Vagina (tissue), 2 donors: ENCODE measurements at places on chromosomes 4 and X.

DNA sequence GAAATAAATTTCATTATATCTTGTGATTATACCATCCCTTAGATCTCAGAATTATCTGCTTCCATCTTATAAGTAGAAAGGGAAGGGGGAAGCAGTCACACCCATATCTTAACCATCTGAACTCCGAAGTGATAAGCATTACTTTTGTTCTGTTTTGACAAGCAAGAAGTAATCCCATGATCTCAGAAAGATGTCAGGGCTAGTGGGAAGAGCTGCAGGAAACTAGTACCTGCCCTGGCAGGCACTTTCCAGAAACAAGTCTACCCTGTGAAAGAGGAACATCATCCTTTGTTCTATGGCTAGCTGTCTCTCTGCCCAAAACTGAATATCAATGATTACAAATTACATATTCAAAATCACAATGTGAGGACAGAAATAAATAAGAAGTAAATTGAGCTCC lies 244.4 kb downstream of the SPOCK3 start:
- H3K36me3 ChIP-seq = no peaks in the 10 kb centered on the region
- no peak overlapping the region for H3K4me3 ChIP-seq
- H3K27me3 ChIP-seq = no peaks in the 10 kb centered on the region

- no peak for DNase-seq
- H3K4me1 ChIP-seq = no peaks in the 10 kb centered on the region
- H3K36me3 ChIP-seq = no peaks in the 10 kb centered on the region
- H3K27me3 ChIP-seq = no peaks in the 10 kb centered on the region
- no peak overlapping the region for H3K27ac ChIP-seq
Measured at GRCh38 chr4:23392860-23393458, 496.9 kb downstream of the PPARGC1A start.

DNA sequence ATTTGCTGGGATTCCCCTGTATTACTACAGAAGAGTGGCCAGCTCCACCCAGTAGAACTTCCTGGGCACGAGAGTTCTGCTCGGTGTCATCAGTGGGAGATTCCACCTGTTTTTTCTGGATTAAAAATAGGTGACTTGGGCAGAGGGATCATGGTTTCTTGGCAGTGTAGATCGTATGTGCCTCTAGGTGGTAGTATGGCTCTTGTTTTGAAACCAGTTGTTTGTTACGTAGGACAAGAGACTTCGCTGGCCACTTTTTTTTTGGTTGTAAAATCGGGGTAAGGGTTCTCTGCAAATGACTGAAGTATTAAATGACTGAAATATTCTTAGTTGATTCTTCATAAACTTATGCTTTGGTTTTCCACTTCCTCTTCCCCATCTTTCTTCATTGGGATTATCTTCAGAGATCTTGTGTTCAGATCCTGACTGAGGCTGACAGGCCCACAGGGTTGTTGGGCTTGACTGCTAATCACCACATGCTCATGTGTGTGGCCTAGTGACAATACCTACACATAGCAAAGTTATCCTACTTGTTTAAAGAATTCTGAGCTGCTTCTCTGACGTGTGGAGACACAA lies 43.8 kb upstream of the WDR1 start:
- H3K27me3 ChIP-seq = no peaks in the 10 kb centered on the region
- no peaks in the 10 kb centered on the region for H3K4me1 ChIP-seq
- no peak for DNase-seq
- no peaks in the 10 kb centered on the region for H3K36me3 ChIP-seq

DNA sequence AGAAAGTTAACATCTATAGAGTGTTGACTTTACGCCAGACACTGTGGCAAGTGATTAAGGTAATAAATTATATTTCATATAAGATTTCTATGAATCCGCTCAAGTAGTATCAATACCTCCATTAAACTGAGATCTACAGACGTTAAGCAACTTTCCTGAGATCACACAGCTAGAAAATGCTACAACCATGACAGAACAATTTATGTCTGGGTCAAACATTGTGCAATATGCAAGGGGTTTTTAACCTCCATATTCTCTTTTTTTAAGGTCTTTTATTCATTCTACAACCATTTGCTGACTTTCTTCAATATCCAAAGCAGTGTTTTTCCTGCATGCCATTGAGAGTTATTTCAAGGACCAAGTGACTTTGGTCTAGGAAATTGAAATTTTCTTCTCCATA lies 10.9 kb downstream of the ASB5 start:
- no peak for DNase-seq
- no peak overlapping the region for H3K27ac ChIP-seq
- H3K4me3 ChIP-seq = no peak overlapping the region
- H3K27me3 ChIP-seq = no peaks in the 10 kb centered on the region

DNA sequence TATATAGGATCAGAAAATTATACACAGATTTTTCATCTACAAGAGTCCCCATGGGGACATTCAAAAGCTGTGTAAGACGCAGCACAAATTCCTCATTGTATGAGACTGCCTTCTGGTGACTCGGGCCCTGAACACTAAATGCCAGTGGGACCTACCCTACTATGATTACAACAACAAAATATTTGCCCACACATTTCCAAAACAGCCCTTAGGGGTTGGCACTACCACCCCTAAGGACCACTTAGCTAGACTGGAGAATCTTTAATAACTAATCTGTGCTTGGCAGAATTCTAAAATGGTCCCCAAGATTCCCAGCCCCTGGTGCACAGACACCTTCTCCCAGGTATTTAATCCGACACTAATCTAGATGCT lies 29.1 kb downstream of the UCHL1 start:
- H3K4me1 ChIP-seq = no peaks in the 10 kb centered on the region
- DNase-seq = no peak
- H3K4me3 ChIP-seq = no peak overlapping the region
- H3K36me3 ChIP-seq = no peaks in the 10 kb centered on the region
- no peaks in the 10 kb centered on the region for H3K27me3 ChIP-seq
- no peak overlapping the region for H3K27ac ChIP-seq

DNA sequence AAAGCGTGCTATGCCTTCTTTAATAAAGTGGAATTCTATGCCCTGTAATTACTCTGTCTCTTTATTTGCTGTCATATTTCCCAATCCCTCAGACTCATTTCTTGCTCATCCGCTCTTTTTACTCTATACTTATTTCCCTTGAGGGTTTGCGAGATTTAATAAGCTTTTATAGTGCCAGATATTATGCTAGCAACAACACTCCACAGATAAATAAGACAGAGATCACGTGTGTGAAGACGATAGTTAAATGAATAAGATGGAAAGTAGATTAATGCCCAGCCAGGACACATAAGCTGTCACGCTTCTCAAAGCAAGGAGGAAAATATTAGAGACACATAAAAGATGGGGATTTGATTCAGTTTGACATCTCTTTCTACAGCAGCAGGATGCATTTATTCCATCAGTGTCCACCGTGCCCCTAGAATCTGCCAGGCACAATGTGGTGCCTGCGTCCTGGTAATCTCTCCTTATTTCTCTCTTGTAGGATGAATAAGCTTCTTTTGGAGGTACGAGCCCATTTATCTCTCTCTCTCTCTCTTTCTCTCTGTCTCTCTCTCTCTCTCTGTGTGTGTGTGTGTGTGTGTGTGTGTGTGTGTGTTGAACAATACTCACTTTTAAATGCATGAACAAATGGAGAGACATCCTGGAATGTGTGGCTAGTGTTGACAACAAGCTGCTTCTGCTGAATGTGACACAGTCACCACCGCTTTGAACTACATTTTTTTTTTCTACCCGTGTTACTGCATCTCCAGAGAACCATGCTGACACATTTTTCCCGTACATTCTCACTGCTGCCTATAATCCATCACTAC lies 48.2 kb downstream of the TMEM156 start:
- no peak for DNase-seq
- no peaks in the 10 kb centered on the region for H3K36me3 ChIP-seq
- no peaks in the 10 kb centered on the region for H3K27me3 ChIP-seq
- no peak overlapping the region for H3K4me3 ChIP-seq
- no peaks in the 10 kb centered on the region for H3K4me1 ChIP-seq
- no peak overlapping the region for H3K27ac ChIP-seq

GRCh38 chrX:14356401-14356800 lies 172.9 kb upstream of the GLRA2 start:
- no peaks in the 10 kb centered on the region for H3K36me3 ChIP-seq
- no peak overlapping the region for H3K27ac ChIP-seq
- H3K4me3 ChIP-seq = no peak overlapping the region

GRCh38 chr4:185847352-185848097 lies 35.5 kb upstream of the SORBS2 start:
- DNase-seq = no peak
- H3K4me3 ChIP-seq = no peak overlapping the region
- no peak overlapping the region for H3K27ac ChIP-seq

GRCh38 chrX:7711167-7711566 lies 131.8 kb upstream of the VCX start:
- H3K36me3 ChIP-seq = no peaks in the 10 kb centered on the region
- no peak overlapping the region for H3K4me3 ChIP-seq
- H3K27me3 ChIP-seq = no peaks in the 10 kb centered on the region

DNA sequence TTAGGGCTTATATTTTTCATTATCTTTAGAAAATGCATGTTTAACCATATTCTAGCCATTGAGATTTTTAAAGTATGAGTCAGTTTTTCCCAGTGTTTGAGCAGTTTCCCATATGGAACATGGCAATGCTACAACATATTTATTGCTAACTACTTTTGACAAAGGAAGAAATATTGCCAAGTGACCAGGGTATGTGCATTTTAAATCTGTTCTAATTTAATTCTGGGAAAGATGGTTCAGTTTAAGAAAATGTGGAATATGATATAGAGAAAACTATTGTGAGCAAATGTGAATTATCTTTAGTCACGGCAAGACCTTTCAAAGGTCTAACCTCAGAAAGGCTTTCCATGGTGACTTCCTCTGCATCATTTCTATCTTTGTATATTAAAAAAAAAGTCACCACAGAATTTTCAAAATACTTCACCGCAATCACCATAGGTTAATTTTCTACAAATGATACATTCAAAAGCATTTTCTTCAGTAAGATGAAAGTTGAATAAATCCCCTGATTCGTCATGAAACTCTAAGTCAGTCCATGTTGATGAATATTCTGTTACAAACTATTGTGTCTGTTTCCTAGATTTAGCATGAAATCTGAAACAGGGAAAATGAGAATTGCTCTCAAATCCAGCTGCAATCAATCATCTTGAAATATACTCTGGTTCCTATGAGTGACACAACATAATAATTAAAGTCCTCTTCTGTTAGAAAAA lies 2349.0 kb upstream of the TENM3 start:
- H3K27ac ChIP-seq = no peak overlapping the region
- H3K36me3 ChIP-seq = no peaks in the 10 kb centered on the region
- H3K27me3 ChIP-seq = no peaks in the 10 kb centered on the region
- H3K4me3 ChIP-seq = no peak overlapping the region

- H3K27ac ChIP-seq = no peak overlapping the region
- no peak overlapping the region for H3K4me3 ChIP-seq
- DNase-seq = no peak
- H3K4me1 ChIP-seq = no peaks in the 10 kb centered on the region
- no peaks in the 10 kb centered on the region for H3K27me3 ChIP-seq
- no peaks in the 10 kb centered on the region for H3K36me3 ChIP-seq
Measured at GRCh38 chrX:38052096-38052495, 45.7 kb downstream of the SYTL5 start.

GRCh38 chr4:137960371-137961050 lies 281.6 kb downstream of the SLC7A11 start:
- H3K27me3 ChIP-seq = no peaks in the 10 kb centered on the region
- no peaks in the 10 kb centered on the region for H3K36me3 ChIP-seq
- H3K4me1 ChIP-seq = peaks cover 13% of the 10 kb centered on the region
- DNase-seq = no peak

DNA sequence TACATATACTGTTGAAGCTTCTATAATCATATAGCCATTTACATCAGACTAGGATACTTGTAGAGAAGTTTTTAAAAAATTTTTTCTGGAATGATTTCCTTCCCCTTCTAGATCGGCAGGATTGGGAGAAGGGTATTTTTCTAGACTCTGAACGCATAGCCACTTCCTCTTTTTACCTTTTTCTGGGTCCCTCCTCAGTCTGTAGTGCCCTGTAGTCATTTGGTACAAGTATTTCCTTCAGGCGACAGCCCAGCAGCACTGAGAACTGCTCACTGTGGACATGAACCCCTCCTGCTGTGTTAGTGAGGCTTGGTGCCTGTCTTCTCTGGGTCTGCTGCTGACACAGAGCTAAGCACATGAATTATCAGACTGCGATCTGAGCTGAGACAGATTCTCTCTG lies 255.4 kb downstream of the ARHGAP10 start:
- DNase-seq = no peak
- peaks cover 22% of the 10 kb centered on the region for H3K4me1 ChIP-seq
- H3K4me3 ChIP-seq = no peak overlapping the region
- no peak overlapping the region for H3K27ac ChIP-seq
- H3K36me3 ChIP-seq = no peaks in the 10 kb centered on the region
- no peaks in the 10 kb centered on the region for H3K27me3 ChIP-seq

GRCh38 chr4:104868958-104869357 lies 277.7 kb upstream of the TET2 start:
- H3K4me1 ChIP-seq = peaks cover 9% of the 10 kb centered on the region
- H3K27ac ChIP-seq = no peak overlapping the region
- H3K4me3 ChIP-seq = no peak overlapping the region
- no peaks in the 10 kb centered on the region for H3K27me3 ChIP-seq

DNA sequence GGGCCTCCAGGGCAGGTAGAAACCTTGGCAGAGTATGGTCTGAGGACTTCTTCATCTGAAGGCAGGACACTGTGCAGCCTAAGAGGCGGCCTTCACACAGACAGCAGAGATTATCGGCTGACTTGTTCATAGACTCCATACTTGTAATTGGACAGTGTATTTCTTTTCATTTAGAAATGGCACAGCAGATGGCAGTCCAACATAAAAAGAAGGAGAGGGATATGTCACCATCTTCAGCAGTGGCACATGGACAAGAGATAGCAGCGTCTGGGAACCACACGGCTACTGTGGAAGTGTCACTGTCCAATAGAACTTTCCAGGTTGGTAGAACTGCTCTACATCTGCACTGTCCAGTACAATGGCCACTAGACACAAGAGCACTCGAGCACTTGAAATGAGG lies 21.7 kb upstream of the GEMIN8 start:
- H3K4me3 ChIP-seq = no peak overlapping the region
- no peak for DNase-seq
- no peaks in the 10 kb centered on the region for H3K4me1 ChIP-seq
- H3K27me3 ChIP-seq = no peaks in the 10 kb centered on the region

- no peak for DNase-seq
- no peaks in the 10 kb centered on the region for H3K36me3 ChIP-seq
- H3K4me3 ChIP-seq = peak overlapping the region; percentile 33
Measured at GRCh38 chr4:110631584-110632505, 9.0 kb upstream of the PITX2 start.

DNA sequence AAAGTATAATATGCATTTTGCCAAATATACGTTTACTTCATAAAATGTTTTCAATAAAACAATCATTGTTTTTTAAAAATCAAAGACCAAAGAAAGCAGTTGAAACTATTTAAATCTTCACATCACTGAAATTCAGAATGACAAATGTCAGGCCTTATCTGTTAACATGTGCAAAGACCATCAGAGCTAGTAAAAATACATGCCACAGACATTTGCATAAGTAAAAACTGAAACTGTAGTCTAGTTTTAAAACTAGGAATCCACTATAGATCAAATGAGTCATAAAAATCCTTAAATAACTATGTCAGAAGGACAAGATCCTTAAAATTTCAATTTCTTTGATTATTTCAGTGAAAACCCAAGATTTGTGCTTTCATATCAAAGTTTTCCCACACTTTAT lies 24.8 kb downstream of the KLHL15 start:
- H3K4me1 ChIP-seq = no peaks in the 10 kb centered on the region
- H3K27me3 ChIP-seq = no peaks in the 10 kb centered on the region
- no peak overlapping the region for H3K27ac ChIP-seq

GRCh38 chrX:12896935-12897334 lies 9.5 kb upstream of the TLR8 start:
- DNase-seq = no peak
- no peaks in the 10 kb centered on the region for H3K27me3 ChIP-seq
- H3K4me1 ChIP-seq = no peaks in the 10 kb centered on the region
- no peak overlapping the region for H3K27ac ChIP-seq
- H3K4me3 ChIP-seq = no peak overlapping the region
